ENCODE measurements at places on chromosomes 3 and 15.
A peak's percentile ranks its signal among the peaks of the same experiment; 100 is the strongest.

GRCh38 chr15:63349156-63349555 lies 32.5 kb downstream of the CA12 start:
- no peak for DNase-seq

- no peak for DNase-seq
These were observed 11.0 kb upstream of the ADCY5 start for GRCh38 chr3:123459862-123460261.

DNA sequence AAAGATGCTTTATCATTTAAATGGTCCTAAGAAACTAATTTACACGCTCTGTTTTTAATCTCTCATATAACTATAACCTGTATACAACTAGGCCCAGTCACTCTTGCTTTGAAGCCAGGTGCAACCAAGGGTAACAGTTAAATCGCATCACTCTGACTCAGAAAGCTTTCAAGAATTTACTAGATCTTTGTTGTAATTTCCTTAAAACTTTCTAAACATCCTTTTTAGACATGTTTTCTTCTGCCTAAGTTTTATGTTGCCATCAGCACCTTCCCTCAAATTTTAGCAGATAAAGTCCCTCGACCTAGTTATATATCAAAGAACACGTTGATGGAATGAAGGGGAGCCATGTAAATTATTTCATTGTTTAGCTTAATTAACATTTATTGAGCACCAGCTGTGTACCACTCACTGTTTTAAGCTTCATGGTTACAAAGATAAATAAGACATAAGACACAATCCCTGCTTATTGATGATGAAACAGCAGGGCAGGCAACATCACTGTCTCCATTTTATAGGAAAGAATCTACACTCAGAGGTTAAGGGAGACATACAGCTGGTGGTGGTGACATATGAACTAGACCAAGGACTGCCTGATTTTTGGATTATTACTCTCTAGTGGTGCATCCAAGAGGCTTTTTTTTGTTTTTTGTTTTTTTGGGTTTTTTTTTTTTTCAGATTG lies 101.0 kb downstream of the CD200R1L start:
- no peak for DNase-seq

DNA sequence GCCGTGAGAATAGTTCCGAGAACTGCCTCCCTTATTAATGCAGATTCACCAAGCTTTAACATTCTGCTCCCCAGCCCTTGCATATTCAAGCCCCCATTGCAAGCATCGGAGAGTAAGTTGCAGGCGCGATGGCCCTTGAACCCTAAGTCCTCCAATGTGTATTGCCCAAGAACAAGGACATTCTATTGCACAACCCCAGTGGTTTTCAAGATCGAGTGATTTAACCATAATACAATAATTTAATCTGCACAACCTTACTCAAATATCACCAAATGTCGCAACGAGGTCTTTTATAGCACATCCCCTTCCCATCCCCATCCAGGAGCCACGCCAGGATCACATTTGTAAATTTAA lies 21.7 kb upstream of the PLXND1 start:
- no peak for DNase-seq

DNA sequence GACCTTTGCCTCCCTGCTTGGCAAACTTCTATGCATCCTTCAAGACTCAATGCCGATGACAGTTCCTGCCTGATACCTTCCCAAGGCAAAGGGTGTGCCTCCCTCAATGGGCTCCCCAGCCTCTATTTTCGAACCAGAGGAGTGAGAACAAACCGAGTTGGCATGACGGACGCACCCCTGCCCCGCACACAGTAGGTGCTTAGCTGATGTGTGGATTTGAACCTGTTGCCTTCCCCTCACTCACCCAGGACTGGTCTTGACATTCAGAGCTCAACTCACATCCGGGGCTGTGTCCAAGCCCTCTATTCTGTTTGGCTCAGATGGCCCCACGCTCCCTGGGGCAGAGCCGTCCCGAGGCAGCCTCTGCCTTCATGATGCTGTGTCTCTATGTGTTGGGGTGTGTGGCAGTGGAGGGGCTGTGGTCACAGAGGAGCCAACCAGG lies 52.2 kb upstream of the SLC6A11 start:
- peak; percentile 56 for DNase-seq

DNA sequence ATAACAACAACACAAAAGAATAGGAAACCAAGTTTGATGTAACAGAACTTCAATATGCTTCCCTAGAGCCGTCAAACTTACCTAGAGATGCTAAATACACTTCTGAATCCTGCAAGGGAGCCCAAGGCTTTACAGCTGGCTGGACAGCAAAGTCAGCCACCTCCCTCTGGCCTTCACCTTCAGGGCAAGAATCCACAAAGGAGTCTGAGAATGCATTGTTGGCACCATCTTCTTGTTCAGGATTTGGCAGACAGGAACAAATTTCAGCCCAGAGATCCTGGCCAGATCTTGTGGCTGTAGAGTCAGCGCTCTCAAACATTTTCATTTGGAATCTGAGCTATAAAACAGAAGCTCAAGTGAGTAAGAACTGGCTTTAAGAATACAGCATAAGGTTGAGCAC lies 2.2 kb downstream of the CCDC32 start:
- DNase-seq = no peak

DNA sequence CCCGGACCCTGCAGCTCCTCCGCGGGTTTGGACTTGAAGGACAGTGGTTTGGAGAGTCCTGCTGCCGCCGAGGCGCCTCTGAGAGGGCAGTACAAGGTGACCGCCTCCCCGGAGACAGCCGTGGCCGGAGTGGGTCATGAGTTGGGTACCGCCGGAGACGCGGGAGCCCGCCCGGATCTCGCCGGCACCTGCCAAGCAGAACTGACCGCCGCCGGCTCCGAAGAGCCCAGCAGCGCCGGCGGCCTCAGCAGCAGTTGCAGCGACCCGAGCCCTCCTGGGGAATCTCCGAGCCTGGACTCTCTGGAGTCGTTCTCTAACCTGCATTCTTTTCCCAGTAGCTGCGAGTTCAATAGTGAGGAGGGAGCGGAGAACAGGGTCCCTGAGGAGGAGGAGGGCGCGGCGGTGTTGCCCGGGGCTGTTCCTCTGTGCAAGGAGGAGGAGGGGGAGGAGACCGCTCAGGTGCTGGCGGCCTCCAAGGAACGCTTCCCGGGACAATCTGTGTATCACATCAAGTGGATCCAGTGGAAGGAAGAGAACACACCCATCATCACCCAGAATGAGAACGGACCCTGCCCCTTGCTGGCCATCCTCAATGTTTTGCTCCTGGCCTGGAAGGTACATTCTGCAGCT lies 634 bp downstream of the MINDY2 start:
- peak; percentile 73 for DNase-seq

DNA sequence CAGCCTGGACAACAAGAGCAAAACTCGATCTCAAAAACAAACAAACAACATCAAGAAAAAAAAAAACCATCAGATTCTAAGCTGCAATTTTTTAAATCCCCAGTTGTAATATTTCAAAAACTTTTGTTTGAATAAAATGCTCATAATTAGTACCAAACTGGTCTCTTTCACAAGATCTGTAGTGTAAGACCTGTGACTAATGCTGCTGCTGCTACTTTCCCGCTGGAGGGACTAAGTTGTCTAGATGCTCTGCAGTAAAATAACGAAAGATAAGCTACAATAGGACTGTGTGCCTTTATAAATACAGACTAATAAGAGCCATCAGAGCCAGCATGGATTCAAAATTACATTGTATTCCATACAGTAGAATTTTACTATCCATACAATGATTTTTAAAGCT lies 45.4 kb downstream of the TM4SF4 start:
- DNase-seq = no peak

DNA sequence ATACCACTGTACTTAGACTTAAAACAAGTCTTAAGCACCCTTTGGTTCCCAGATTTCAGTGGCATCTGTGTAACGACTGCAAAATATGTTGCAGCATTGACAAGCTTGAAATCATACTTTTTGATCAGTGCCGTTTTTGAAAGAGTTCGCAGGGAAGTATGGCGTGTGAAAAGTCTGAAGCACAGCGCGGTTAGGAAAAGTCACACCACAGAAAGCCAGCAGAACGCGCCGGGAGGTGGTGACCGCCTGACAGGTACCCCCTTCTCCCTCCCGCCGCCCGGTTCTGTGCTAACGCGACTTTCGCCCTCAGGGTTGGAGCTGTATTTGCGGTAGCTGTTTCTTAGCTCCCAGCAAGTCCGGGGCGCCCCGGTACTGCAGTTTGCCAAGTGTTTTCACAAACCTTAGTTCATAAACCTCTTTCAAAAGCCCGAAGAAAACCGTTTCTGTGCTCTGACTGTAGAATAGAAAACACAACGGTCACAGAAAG lies 481 bp upstream of the CRYBG3 start:
- no peak for DNase-seq

GRCh38 chr3:180403156-180403555 lies 198.8 kb upstream of the TTC14 start:
- DNase-seq = no peak

- no peak for DNase-seq
These were observed 5.1 kb downstream of the FAM43A start for GRCh38 chr3:194690501-194691372.

GRCh38 chr15:67136802-67137201 lies 71.4 kb downstream of the SMAD3 start:
- no peak for DNase-seq

- no peak for DNase-seq
These were observed 266.6 kb upstream of the SLITRK3 start for GRCh38 chr3:165462636-165463334.

- no peak for DNase-seq
These were observed 65.1 kb downstream of the HMCES start for GRCh38 chr3:129343643-129344360.

DNA sequence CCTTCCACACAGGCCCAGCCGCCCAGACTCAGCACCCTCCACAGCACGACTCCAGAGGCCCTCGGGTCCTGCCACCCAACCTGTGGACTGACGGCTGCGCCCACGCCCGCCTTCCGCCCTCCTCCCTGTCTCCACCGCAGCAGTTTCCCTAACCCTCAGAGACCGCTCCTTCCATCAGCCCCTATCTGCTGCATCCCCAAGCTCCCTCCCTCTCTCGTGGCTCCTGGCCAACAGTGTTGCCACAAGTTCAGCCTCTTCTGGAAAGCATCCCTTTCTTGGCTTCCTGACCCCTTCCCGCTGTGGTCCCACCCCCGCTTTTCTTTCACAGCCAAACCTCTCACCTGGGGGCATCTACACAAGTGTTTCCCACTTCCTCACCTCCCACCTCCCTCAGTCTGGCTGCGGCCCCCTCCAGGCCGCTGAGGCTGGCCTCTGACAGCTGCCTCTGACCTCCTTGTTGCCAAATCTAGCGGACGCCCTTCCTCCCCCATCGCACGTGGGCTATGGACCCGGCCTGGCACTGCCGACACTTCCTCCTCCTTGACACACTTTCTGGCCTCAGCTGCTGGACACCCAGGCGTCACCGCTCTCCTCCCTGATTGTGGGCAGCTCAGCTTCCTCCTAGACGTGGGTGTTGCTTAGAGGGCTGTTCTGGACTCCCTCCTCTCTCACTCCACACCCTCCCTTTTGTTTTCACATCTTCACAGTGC lies 168.8 kb upstream of the TLE3 start:
- DNase-seq = peak; percentile 61

- no peak for DNase-seq
These were observed 22.6 kb upstream of the CACNA2D2 start for GRCh38 chr3:50525987-50526386.
